ENCODE measurements at places on chromosomes 12 and 14.
A peak's percentile ranks its signal among the peaks of the same experiment; 100 is the strongest.

- no peak for DNase-seq
Observed at GRCh38 chr12:131592972-131593371, 117.9 kb upstream of the SFSWAP start.

- DNase-seq: no peak
Observed at GRCh38 chr12:8951744-8952143, 2.3 kb upstream of the M6PR start.

DNA sequence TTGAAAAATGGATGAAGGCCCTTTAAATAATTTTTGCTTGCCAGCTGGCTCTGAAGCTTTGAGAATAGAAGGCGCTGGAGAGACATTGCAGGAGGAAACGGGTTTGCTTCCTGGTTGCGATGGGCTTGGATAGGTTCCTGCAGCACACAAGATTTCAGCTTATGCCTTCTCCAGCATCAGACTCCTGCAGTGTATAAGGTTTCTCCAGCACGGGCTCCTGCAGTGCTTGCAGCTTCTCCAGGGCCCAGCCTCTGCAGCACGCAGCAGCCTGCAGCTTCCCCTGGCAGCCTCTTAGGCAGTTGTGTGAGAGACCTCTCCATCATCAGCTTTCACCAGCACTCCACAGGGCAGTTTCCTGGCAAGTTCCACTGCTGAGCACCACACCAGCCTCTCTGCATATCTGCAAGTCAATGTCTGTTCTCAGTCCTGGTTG is 78.7 kb upstream of the ZDHHC17 start:
- peak; percentile 43 for DNase-seq

DNA sequence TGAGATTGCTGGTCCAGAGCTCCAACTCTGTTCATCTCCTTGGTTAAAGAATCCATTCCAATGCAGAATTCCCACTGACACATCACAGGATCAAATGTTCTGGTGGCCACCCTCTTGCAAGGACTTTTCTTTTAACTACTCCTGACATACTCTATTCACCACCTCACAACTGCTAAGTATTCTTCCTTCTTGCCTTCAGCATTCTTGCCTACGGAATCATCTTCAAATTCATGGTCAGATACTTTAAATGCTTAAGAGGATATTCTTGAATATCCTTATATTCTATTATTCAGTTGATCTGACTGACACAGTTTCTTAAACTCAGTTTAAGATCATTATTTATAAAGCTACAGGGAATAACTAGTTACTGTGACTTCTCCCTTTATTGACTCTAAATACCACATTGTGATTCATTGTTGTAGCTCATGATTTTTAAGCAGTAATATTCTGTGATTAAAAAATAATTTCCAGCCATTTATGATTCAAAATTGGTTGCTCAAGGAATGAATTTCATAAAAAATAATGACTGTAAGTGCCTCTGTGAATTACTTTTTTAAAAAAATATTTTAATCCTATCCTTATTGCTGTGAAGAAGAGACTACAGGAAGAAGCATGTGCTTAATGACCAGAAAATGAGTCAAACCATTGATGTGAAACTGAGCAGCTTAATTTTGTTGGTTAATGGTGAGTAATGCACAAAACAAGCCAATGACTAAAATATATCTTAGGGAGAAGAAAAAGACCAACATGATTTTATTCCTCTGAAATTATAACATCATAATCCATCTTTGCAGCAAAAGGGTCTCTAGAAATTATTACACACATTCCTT is 207.1 kb downstream of the PIK3C2G start:
- no peak for DNase-seq

DNA sequence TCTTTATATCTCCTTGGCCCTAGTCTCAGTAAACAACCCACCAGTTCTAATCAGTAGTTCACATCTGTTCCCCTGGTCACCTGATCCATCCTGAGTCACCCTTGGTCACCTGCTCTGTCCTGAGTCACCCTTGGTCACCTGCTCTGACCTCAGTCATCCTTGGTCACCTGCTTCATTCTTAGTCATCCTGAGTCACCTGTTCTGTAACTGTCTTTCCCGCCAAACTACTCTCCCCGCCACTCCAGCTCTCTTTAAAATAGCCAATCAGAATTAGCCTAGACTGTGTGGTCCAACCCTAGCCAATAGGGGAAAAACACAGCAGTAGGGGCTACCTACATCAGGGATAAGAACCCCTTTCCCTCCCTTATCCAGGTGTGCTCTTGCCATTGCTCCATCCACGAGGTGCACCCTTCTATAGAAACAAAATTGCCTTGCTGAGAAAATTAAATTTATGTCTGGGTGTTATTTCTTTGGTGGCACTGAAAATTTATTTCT is 245.4 kb upstream of the DIO3 start:
- no peak for DNase-seq

GRCh38 chr14:104282332-104283196 is 144.2 kb downstream of the KIF26A start:
- no peak for DNase-seq

All from C1 segment of cervical spinal cord (tissue), 14 donors.